Stimulated activated CD4-positive, alpha-beta T cell treated with anti-CD3 and anti-CD28 coated beads, Interleukin-2, amount 100 ng/mL, for 24 hours (primary cell): ENCODE measurements at places on chromosomes 5 and 9.

DNA sequence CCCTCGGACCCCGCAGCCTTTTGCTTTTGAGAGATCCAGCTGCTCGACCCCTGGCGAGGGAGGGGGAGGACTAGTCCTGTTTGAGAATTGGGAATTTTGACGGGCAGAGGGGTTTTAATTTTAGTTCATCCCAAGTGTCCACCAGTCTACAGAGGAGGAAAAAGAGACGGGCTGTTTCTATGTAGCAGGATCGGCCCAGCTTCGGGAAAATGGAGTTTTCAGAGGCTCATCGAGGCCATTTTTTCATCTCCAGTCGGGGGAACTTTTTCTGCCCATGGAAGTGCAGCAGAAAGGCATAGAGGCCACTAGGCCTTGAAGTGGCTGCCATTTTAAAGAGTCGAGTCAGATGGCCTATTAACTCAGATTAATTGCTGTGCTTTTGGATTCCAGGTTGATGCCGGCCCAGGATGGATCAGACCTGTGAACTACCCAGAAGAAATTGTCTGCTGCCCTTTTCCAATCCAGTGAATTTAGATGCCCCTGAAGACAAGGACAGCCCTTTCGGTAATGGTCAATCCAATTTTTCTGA, 1.2 kb downstream of the NSD1 start:
- no peak for DNase-seq

GRCh38 chr5:105501315-105501714, 1938.7 kb upstream of the NUDT12 start:
- no peak for DNase-seq

DNA sequence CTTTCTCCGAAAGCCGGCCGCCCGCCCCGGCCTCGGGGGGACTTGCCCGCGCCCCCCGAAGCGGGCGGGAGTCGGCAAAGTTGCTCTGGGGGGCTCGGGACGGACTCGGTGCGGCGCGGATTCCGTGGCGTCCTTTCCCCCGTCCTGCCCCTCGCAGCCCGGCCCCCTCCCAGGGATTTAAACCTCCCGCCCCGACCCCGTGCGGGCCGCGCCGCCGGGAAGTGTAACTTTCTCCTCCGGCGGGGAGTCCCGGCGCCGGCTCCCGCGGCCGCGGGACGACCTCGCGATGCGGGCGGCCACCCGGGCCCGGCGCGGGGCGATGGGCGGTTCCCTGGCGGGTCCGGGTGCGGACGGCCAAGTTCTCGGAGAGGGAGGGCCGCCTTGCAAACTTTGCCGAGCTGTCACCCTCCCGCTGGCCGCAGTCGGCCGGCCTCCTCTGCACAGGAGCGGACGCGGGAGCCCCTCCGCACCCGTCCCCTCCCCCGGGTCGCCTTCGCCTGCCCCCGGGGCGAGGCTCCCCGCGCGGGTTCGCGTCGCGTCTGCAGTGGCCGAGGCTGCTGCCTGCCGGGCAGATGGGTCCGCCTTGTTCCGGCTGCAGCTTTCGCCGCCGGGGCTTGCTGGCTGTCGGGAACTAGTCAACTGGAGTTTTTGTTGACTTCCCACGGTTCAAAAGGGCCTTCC, 732 bp downstream of the PBX3 start:
- DNase-seq, result peak; percentile 39

- DNase-seq, result no peak
These were observed 136.6 kb upstream of the EPB41L4A start for GRCh38 chr5:112555691-112556090.

GRCh38 chr9:128310461-128310860, 11.8 kb downstream of the TRUB2 start:
- no peak for DNase-seq

DNA sequence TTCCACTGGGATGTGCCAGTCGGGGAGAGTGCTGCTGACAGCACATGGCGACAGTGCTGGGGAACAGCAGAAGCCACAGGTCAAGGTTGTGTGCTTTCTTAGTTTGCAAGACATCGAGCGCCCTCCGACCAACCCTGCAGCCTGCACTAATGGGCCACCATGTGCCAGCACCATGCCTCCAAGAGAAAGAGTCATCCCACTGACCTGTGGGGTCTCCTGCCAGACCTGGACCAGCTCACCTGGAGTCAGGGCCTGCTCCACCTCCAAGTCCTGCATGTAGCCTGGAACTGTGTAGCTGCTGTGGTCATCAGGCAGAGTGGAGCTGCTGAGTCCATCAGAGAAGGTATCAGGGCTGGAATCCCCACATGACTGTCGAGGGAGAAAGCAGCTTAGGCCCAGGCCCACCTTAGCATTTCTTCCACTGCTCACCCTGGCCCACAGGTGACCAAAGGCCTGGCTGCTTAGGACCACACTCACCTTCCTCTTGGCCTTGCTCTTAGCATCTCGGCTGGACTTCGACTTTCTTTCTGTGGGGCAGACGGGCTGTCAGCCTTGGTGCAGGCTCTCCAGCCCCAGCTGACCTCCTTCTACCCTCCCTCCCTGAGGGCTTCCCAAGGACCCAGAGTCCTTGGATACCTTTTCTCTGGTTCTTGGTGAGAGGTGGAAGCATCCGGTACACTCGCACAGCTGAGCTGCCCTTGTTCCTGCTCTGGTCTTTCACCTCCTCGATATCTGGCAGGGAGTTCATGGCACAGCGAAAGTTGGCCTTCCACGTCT, 4.1 kb downstream of the IRF1 start:
- no peak for DNase-seq

GRCh38 chr9:112411626-112412027, 31.7 kb downstream of the HSDL2 start:
- DNase-seq, result no peak

DNA sequence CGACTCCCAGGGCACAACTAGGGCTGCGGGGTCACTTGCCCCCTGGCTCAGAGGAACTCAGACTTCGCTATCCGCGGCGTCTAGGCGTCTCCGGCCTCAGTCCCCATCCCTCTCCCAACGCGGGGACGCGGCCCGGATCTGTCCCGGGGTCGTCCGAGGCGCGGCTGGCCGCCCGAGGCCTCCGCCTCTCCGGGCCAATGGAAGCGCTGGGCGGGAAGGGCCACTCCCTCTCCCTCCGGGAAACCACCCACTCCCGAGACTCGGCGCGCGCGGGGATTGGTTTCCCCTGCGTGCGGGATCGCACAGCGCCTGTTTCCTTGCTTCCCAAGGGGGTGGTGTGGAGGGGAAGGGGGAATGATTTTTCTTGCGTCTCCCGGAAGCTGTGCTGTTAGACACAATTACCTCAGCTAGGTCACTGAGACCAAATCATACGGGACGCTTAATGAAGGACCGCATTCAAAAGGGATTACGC, 38.3 kb downstream of the NR2F1 start:
- DNase-seq, result no peak

DNA sequence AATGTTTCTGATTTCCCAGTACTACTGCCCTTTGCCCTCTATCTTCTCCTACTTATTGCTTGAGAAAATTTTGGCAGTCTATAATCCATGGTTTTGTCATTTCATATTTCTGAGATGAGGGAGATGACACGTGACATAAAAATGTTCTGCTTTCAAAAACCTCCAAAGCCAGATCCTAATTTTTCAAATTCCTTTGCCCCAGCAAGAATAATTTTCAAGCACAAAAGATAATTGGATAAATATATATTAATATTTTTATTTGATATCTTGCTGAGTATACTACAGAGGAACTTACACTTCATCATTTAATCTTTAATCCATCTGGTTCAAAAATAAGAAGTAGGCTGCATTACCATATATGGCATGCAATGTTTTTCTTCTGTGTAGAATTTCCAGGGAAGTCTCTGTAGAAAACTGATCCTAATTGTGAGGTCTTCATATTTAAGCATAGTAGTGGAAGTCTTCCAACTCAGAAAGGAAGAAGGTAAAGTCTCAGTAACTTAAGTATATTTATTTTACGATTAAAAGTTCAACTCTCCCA, 1738.8 kb downstream of the EFNA5 start:
- DNase-seq, result no peak
